Stimulated activated CD8-positive, alpha-beta memory T cell treated with anti-CD3 and anti-CD28 coated beads, Interleukin-2, amount 100 ng/mL, for 1 hour (primary cell): ENCODE measurements at places on chromosomes 12 and 14.

DNA sequence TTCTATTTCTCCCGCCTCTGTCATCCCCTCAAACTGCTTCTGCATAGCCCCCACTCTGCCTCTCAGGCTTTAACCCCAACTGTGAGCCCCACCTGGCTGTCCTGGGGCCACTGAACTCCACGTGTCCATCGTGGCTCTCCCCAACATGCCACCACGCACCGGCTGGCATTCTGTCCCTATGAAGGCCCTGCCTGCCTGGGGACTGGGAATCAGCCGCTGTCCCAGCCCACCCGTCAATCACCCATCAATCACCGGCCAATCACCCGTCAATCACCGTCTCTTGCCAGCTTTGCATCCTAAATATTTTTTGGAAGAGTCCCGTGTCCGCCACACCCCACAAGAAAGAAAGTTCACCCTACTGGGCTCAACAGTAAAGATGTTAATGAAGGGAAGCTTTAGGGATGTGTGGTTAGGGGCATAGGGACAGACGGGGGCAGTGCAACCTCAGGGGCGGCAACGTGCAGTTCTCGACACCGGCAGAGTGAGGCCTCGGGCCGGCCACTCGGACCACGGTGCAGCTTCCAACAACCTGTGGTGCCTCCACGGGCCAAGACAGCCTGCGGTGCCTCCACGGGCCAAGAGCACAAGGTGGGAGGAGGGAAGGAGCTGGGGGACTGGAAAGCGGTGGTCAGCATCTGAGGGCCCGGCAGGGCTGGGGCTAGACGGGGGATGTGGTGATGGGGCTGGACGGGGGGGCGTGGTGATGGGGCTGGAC lies 85.6 kb downstream of the GALNT9 start:
- DNase-seq, result no peak

- no peak for DNase-seq
These were observed 10.1 kb downstream of the LACRT start for GRCh38 chr12:54624315-54625279.

- DNase-seq, result no peak
These were observed 4.7 kb upstream of the TC2N start for GRCh38 chr14:91872011-91872501.

GRCh38 chr12:27999521-27999920 lies 27.0 kb upstream of the PTHLH start:
- DNase-seq, result no peak

DNA sequence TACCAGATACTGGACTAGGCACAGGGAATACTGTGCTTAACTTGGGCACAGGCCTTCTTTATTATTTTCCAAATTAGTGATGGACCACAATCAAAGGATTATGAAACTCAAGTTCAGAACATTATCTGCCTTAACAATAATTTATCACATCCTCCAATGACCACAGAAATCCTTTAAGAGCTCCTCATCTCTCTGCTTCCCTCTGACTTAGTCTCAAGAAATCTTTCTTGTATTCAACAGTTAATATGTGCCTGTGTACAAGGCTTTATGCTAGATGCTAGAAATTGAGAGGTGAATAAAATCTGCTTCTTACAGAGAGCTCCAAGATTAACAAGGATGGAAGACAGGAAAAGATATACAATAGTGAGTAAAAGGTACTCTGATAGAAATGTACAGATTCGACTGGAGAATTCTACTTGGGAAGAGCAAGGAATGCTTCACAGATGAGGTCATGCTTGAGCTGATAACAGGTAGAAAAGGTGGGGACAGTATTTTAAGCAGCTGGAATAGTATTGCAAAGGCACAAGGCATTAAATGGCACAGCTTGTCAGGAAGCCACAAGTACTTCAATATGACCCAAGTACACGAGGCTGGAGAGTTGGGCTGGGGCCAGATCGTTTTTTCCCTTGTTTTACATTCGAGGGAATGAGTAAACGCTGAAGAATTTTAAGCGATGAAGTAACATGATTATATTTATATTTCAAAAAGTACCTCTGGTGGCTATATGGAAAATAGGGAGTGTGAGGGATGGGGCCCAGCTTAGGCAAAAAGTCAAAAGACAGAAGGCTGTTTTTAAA lies 55.1 kb upstream of the ARID2 start:
- no peak for DNase-seq

- no peak for DNase-seq
These were observed 55.0 kb downstream of the RIMBP2 start for GRCh38 chr12:130661059-130661458.

- peak; percentile 75 for DNase-seq
These were observed 41.9 kb upstream of the NCOR2 start for GRCh38 chr12:124609041-124609989.

DNA sequence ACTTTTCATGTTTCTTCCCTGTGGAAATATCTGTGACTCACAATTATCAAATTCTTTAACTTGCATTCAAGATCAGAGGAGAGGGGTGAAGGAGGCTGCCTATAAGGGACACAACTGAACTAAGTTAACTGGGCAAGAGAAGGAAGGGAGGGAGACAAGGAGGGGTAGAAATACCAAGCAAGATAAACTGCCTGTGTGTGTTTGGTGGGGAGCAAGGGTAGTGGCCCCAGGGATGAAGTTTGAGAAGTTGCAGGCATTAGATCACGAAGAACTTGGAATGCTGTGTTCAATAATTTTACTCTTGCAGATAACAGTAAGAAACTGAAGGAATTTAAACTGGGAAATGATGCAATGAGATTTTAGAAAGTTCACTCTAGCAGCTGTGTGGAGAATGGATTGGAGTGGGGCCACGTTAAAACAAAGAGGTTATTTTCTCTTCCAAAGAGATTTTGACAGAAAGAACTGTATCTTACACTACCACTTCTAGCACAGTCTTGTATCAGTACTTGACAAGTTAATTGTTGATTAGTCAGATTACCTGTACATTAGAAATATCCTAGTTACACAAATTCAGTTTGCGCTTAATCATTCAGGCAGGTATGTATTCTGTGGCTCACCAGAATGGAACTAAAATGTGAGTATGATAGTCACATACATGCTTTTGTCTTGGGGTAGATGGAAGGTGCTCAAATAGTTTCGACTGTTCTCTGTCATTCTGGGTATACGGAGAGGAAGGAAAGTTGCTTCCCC lies 7.4 kb downstream of the PKP2 start:
- no peak for DNase-seq

DNA sequence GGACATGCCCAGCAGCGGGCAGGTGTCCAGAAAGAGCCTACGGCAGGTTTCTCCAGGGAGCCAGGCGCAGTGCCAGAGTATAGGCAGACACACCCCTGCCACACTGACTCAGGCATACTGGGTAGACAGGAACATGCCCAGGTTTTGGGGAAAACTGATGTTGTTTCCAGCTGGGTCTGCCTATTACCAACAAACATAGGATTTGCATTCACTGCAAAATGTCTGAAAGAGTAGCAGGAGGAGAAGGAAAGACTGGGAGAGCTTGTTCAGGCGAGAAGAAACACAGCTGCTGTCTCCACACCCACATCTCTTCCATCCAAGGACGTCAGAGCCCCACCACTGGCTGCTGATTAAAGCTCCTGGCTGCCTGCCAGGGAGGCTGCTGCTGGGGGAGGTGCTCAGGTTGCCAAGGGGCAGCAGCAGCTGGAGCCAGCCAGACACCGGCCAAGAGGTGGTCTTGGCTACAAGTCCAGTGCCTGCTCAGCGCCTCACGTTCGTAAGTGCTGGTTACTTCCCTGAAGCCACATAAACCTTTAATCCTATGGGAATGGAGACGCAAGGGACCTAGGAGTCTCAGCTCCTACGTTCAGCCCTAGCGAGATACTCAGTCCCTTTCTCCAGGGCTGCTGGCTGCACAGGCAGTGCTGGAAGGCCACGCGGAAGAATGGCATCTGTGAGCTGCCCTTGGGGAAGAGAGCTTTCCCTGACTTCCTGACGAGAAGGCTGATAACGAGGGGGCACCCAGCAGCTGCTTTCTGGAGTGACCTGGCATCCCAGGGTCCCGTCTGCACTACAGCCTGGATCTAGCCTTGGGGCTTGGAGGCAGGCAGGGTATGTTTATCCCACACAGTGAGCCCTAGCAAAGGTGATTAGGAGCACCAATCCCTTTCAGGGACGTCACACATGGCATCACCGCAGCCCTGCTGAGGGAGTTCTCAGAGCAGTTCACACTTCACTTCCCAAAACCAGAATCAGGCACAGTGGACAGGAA lies 58.1 kb downstream of the PLEKHG3 start:
- DNase-seq, result peak; percentile 14

DNA sequence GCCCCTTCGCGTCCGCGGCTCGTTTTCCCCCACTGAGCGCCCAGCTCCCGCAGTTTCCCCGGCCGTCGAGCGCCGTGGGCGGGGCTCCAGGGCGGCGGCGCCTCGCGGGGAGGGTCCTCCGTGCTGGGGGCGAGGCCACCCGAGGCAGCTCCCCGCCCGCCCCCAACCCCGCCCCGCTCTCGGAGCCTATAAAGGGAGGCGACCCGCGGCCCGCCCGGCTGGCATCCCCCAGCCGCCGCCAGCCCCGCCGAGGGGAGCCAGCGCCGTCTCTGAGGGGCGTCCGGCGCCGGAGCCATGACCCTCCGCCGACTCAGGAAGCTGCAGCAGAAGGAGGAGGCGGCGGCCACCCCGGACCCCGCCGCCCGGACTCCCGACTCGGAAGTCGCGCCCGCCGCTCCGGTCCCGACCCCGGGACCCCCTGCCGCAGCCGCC lies at the start of gene TAMALIN:
Gene TAMALIN (plus strand): TSS at position 221 of the 432 bp plus-strand sequence. CDS start 74 bp downstream, at position 295.
- DNase-seq, result peak; percentile 77

- no peak for DNase-seq
These were observed 21.7 kb downstream of the NEUROD4 start for GRCh38 chr12:55041345-55042055.

GRCh38 chr14:65169351-65169750 lies 67.0 kb upstream of the MAX start:
- no peak for DNase-seq

- DNase-seq, result no peak
These were observed 397.3 kb downstream of the ZFP36L1 start for GRCh38 chr14:68395604-68396003.

DNA sequence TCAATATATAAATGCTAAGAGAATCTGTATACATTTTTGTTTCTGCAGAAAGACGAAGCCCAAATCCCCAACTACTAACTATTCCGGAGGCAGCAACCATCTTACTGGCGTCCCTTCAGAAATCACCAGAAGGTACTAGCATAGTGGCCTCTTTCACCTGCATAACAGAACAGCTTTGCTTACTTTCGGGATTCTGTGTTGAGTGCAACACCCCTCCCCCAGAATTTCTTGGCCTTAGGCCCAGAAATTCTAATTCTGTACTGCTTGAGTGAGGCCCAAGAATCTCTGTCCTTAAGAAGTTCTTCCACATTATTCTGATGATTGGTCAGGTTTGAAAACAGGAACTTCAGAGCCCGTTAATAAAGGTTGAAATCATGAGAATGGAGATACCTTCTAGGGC lies 2.9 kb downstream of the SPX start:
- DNase-seq, result no peak

DNA sequence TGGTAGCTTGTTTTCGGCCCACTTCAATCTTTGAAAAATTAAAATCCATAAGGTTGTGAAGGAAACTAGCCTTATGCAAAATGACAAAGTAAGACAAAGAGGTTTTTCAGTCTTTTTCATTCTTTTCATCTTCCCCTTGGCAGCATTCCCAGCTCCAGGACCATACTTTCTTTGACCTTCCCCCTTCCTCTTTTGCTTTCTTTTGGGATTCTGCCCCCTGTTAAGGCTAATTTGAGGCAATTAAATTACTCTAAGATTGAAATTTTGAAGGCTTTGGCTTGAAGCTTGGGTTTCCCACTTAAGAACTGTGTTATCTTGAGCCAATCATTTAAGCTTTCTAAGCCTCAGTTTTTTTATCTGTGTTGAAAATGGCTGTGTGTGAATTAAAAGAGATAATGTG lies 124.9 kb downstream of the DACT1 start:
- DNase-seq, result no peak

GRCh38 chr14:64760146-64760755 lies 56.0 kb downstream of the PLEKHG3 start:
- DNase-seq, result peak; percentile 17

- no peak for DNase-seq
These were observed 44.9 kb upstream of the LTBP2 start for GRCh38 chr14:74656964-74657363.

DNA sequence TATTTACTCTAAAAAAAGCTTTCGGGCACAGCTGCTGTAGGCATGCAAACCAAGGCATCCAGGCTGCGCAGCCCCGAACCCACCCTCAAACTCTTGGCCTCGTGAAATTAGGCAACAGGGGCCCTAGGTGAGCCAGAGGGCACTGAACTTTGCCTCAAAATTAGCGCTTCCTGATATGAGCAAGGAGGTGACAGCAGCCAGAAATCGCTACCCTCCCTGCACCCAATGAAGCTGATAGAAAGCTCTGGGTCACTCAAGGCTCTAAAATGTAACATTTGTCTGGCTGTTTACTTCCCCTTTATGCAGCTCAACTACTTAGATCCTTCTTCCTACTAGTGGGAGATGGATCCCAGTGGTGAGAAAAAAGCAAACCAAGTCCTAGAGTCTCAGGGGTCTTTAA lies 61.8 kb downstream of the PITPNM2 start:
- DNase-seq, result no peak

DNA sequence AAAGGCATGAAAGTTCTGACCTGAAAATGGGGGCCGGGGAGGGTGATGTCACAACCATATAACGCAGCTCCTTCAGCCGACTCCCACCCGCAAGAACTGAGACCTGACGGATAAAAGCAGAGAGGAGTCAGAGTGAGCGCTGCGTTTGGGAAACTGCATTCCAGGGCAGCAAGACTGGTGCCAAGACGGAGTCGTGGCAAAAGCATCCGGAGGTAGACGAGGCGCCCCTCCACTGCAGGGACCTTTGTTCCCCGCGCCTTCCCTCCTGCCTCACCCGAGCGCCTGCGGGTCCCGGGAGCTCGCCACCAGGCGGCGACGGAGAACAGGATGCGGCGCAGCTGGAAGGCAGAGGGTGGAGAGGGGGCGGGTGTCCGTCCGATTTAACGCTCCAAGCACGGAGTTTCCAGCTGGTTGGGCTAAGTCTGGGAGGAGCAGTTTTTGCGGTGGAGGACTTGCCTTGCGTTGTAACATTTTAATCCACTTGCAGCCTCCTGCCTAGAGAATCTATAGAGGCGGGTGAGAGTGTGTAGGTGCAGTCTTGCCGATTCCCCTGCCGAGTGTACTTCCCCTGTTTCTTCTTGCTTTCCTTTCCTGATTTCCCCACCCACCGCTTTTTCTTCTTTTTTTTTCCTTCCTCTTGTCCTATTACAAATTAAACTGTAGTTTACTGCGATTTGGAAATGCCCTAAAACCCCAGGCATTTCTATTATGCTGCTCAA lies 1.2 kb upstream of the CPNE8 start:
- peak; percentile 39 for DNase-seq

DNA sequence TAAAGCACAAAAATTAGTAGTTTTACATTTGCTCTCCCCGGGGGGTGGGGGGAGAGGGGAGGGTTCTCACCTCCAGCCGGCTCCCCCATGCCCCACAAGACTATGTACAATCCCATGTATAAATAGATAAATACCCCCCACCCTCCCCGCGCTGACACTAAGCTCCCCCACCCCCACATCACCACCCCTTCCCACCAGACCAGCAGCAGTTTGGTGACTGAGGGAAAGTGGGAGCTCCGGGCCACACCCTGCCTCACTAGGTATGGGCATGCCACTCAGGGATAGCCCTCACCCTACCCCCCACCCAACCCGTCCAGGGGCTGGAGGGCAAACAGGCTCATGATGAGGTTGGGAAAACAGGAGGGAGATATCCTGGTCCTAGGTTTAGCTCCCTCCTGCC lies 1.9 kb upstream of the PRKAG1 start:
- no peak for DNase-seq
